Thoracic aorta endothelial cell (primary cell): ENCODE measurements at places on chromosomes 7 and 10. TPM values are rescaled to one million over a fixed set of nuclear protein-coding genes. Genes with fewer than 3 reads are reported as not detected.

Gene KCP
- not detected in 2 replicates for total RNA-seq

Gene SLC18A3
- total RNA-seq: not detected in 2 replicates

Gene CTAGE6
- 1.2 and 2.2 TPM in 2 replicates for total RNA-seq

Gene CPED1
- total RNA-seq: 0.86 and 1.3 TPM in 2 replicates

Gene BMS1
- total RNA-seq: 34.5 and 38.6 TPM in 2 replicates

Gene CCDC172
- total RNA-seq: not detected in 2 replicates

Gene MACROH2A2
- total RNA-seq: 0.14 and 0.66 TPM in 2 replicates

Gene PCBD1
- total RNA-seq: 32.7 and 64.5 TPM in 2 replicates

Gene IKZF1
- total RNA-seq: not detected in 2 replicates

Gene FOXP2
- 0.40 TPM in 1 of 2 replicates, not detected in the other for total RNA-seq

Gene SPDYE6
- not detected in 2 replicates for total RNA-seq

Gene CNNM1
- 0.14 TPM in 1 of 2 replicates, not detected in the other for total RNA-seq

Gene DNAJB12
- total RNA-seq: 30.7 and 35.5 TPM in 2 replicates

Gene ALKBH4
- 6.3 and 7.9 TPM in 2 replicates for total RNA-seq

Gene SH2D4B
- under 0.01 and 0.07 TPM in 2 replicates for total RNA-seq

Gene TMEM273
- 4.7 and 4.8 TPM in 2 replicates for total RNA-seq

Gene ADCYAP1R1
- 0.93 and 8.5 TPM in 2 replicates for total RNA-seq

Gene SOSTDC1
- total RNA-seq: not detected in 2 replicates

Gene VSIR
- 3.5 and 12.6 TPM in 2 replicates for total RNA-seq

Gene PTER
- 11.3 and 22.3 TPM in 2 replicates for total RNA-seq

Gene TEX36
- not detected in 2 replicates for total RNA-seq

Gene RPEL1
- total RNA-seq: 0.07 and 0.27 TPM in 2 replicates

Gene IFIT2
- 1.7 and 2.4 TPM in 2 replicates for total RNA-seq

Gene CLDN15
- 3.3 and 4.6 TPM in 2 replicates for total RNA-seq

Gene RADIL
- total RNA-seq: 0.80 and 2.0 TPM in 2 replicates

Gene IL15RA
- 14.9 and 26.6 TPM in 2 replicates for total RNA-seq

Gene FZD8
- total RNA-seq: 15.3 and 22.5 TPM in 2 replicates

Gene OR9A2
- total RNA-seq: 0.27 TPM in 1 of 2 replicates, not detected in the other

Gene HOXA4
- total RNA-seq: 0.80 and 1.9 TPM in 2 replicates

Gene LAMB4
- 0.66 and 0.86 TPM in 2 replicates for total RNA-seq

Gene MCM10
- total RNA-seq: 26.1 and 29.9 TPM in 2 replicates

Gene AKR1C3
- 98.7 and 144 TPM in 2 replicates for total RNA-seq

Gene C10orf62
- 0.29 TPM in 1 of 2 replicates, not detected in the other for total RNA-seq

Gene CYP3A5
- total RNA-seq: not detected in 2 replicates

Gene PRDX3
- total RNA-seq: 218 and 291 TPM in 2 replicates

Gene PDGFA
- total RNA-seq: 50.0 and 55.4 TPM in 2 replicates

Gene EIF5AL1
- 0.93 and 1.6 TPM in 2 replicates for total RNA-seq
